RPMI7951 (cell line): ENCODE measurements at places on chromosomes 11 and 22.

- DNase-seq: no peak
Measured at GRCh38 chr11:126477535-126478305, 122.2 kb downstream of the ST3GAL4 start.

- no peak for DNase-seq
Measured at GRCh38 chr22:46198274-46198673, 47.9 kb downstream of the PPARA start.

DNA sequence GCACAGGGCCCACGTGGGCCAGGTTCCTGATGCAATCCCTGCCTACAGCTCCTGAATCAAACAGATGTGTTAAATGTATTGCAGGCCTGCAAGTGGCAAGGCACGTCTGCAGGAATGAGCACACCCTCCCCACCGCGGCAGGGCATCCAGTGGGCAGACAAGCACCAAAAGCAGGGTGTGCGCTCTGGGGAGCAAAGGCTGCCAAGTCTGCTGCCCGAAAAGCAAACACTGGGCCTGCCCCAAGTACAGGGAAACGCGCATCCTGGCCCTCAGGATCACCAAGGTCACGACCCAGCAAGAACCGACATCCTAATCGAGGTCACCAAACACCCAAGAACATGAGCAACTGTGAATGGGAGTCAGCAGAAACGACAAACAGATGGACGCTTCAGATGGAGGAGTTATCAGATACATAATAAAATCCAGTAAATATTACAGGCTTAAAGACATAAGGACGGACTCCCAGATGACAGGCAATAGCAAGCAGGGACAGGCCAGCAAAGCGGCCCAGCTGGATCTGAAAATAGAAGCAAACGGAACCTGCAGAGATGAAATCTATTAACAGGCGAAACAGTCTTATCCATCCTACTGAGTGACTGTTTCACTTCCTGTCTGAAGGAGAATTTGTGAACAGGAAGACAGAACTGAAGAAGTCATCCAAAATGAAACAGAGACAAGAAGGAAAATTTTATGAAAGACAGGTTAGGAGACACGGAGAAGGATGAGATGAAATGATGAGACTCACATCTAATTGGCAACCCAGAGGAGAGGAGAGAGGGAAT, 26.7 kb downstream of the CARS1 start:
- no peak for DNase-seq

GRCh38 chr11:19633276-19633675, 79.4 kb upstream of the NAV2 start:
- no peak for DNase-seq

DNA sequence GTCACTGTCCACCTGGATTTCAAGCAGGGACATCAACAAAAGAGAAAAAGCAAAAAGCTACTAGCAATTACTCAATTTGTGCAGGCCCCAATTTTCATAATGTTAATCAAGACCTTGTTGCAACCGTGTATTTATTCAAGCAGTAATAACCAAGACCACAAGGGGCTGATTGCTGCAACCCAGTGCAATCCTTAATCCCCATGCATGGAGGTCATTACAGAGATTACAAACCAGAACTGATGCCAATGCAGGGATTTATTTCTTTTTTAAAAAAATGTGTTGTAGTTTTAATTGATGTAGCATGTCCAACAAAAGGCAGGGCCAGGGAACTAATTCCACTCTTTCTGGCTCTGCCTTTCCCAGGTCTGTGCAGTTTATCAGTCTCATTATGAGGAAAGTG, 18.4 kb downstream of the TECTA start:
- DNase-seq: no peak

- DNase-seq: no peak
Measured at GRCh38 chr11:6203327-6203726, 2.0 kb upstream of the C11orf42 start.

DNA sequence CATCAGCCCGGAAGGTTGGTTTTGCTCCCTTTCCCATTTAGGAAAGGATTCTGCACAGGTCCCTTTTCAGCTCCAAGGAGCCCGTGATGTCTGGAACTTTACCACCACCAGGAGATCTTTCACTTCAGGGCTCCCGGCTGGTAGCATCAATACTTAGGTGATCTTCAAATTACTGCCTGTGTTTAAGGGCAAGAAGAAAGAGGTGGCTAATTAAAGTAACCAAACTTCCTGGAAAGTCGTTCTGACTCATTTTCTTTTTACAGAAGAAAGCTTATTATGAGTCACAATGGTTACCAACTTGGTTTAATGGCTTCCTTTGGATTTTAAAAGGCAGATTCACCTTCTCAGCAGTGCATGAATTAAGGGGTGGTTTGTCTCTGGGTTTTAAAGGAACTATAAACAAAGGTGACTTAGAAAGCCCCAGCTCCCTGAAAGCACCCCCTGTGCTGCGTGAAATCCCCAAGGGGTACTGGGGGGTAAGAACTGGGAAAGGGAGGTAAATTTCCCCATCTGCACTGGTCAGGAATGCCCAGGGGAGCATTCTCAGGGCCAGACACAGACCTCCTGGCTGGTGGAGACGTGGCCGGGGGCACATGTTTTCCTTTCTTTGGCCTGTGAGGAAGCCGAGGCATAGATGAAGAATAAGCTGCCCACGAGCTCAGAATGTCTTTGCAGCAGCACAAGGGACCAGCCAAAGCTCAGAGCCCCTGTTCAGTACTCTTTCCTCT, 8.8 kb downstream of the POU2F3 start:
- peak; percentile 73 for DNase-seq

DNA sequence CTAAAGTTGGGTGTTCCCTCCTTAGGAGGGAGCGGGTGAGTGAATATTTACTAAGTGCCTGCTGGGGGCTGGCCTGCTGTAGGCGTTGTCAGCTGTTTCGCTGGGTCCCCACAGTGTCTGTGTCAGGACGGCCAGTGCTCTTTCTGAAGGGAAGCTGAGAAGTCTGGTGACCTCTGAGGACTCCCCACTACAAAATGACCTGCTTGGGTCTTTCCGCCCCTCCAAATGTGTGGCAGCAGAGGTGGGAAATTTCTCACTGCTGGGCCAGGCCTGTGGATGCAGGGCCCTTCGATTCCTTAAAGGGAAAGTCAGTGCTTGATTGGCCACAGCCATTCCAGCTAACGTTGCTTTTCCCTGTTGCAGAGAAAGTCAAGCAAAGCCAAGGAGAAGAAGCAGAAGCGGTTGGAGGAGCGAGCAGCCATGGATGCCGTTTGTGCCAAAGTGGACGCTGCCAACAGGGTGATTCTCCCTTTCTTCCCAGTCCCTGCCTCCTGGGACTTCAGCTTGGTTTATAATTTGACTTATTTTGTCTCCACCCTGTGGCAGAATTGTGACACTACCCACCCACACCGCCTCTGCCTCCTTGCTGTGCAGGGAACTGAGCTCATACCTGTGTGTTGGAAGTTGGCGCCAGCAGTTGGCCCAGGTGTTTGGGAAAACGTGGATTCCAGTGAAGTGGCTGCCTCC, 6.8 kb downstream of the NAA40 start:
- peak; percentile 66 for DNase-seq

- no peak for DNase-seq
Measured at GRCh38 chr11:76523147-76523546, 78.3 kb downstream of the EMSY start.
